ENCODE measurements at places on chromosomes 12 and 14.

GRCh38 chr14:35046751-35047536, 872 bp downstream of the FAM177A1 start:
- no peak for DNase-seq

GRCh38 chr12:116565963-116566362, 6.8 kb downstream of the MAP1LC3B2 start:
- no peak for DNase-seq

- DNase-seq = no peak
These were observed 378.8 kb upstream of the SOX5 start for GRCh38 chr12:24328261-24328660.

GRCh38 chr12:20490213-20490612, 121.9 kb downstream of the PDE3A start:
- DNase-seq = no peak

DNA sequence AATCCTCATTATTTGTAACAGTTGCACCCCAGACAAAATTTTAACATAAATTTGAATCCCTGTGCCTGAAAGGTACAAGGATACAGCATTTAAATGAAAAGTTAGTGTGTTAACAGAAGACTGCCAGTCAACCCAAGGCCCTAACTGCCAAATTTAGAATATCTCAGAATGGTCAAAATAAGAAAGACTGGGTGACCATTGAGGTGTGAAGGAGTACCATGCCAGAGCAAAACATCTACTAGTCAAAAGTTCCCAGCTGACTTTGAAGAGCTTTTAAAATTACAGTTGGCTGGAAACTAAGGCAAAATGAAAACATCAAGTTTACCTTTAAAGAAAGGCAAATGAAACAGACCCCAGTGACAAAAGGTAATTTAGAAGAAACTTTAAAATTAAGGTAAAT, 18.4 kb downstream of the SAV1 start:
- no peak for DNase-seq

Data from ovary (tissue), 10 donors.